ENCODE measurements at places on chromosomes 12 and 14. TPM values are rescaled to one million over a fixed set of nuclear protein-coding genes. Genes with fewer than 3 reads are reported as not detected.

- no peaks in the 10 kb centered on the region for H3K36me3 ChIP-seq
- no peaks in the 10 kb centered on the region for H3K4me1 ChIP-seq
- H3K27ac ChIP-seq = no peak overlapping the region
Measured at GRCh38 chr12:120866108-120866507, 38.0 kb downstream of the SPPL3 start.

GRCh38 chr12:62654326-62655241, 188.0 kb downstream of the MON2 start:
- H3K4me3 ChIP-seq = no peak overlapping the region
- H3K27me3 ChIP-seq = no peaks in the 10 kb centered on the region
- no peaks in the 10 kb centered on the region for H3K36me3 ChIP-seq
- no peak overlapping the region for H3K27ac ChIP-seq
- no peak for DNase-seq

DNA sequence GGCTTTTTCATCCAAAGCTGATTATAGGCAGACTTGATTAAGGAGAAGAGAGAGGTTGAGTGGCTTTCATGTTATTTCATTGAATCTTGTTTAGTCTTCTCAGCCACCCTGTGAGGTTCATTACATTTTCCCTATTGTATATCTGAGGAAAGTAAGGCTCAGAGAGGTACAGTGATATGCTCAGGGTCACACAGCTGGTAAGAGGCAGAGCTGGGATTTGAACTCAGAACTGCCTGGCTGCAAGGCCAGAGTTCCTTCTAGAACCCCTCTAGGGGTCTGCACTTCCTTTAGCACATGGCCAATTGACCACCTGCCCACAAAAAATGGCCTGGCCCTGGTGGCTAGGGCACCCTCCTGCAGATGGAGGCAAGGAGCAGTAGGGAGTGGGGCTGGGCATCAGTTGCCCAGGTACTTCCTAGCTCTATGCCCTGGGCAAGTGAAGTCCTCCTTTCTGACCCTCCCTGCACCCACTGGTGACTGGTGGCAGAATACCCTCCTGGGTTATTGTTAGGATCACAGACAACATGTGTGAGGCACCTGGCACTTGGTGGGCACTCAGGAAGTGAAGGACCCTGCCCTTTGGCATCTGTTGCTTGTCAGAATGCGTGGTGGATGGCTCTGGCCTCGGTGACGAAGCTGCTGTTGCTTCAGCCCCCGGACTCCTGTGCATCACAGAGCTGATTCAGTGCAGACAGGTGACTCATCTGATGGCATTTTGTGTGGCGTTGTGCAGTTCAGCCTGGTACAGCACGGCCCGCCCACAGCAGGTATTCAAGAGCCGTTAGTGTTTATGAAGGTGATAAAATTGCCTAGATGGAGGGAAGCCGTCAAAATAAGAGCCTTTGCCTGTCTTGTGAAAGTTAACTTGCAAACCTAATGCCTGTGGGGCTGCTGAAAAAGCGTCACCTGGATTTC, 115.8 kb downstream of the SLC25A47 start:
- no peak overlapping the region for H3K27ac ChIP-seq
- peaks cover 17% of the 10 kb centered on the region for H3K4me1 ChIP-seq
- no peak overlapping the region for H3K4me3 ChIP-seq
- H3K27me3 ChIP-seq = no peaks in the 10 kb centered on the region

GRCh38 chr14:90273532-90273931, 17.2 kb downstream of the PSMC1 start:
- no peak overlapping the region for H3K4me3 ChIP-seq
- no peak overlapping the region for H3K27ac ChIP-seq
- DNase-seq = no peak
- H3K36me3 ChIP-seq = peaks cover 80% of the 10 kb centered on the region
- H3K27me3 ChIP-seq = no peaks in the 10 kb centered on the region

The MORN3 gene
- total RNA-seq = not detected
